ENCODE measurements at places on chromosomes 7 and 10.

GRCh38 chr7:91181949-91182348, 82.3 kb upstream of the FZD1 start:
- DNase-seq: no peak

DNA sequence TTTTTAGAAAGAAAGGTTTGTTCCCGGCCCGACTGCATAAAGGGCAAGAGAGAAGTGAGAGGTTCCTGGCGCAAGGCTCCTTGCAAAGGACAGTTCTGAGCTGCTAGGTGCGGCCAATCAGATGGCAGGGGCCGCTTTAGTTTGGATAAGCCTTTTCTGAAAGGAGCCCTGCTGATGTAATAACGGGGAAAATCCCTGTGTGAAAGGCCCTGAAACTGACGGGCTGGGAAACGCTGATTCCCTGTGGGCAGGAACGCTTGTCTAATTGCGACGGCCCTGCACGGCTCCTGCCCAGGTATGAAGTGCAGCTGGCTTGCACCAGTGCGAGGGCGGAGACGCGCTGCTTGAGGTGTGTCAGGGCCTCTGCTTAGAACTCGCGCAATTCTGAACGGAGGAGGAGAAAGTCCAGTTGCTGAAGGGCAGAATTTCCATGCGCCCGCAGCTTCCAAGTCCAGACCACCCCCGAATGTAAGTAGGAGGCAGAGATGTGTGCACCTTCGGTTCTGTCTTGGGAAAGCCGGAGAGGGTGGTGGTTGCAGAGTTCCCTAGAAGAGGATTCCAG, 30.5 kb downstream of the TACC2 start:
- no peak for DNase-seq

DNA sequence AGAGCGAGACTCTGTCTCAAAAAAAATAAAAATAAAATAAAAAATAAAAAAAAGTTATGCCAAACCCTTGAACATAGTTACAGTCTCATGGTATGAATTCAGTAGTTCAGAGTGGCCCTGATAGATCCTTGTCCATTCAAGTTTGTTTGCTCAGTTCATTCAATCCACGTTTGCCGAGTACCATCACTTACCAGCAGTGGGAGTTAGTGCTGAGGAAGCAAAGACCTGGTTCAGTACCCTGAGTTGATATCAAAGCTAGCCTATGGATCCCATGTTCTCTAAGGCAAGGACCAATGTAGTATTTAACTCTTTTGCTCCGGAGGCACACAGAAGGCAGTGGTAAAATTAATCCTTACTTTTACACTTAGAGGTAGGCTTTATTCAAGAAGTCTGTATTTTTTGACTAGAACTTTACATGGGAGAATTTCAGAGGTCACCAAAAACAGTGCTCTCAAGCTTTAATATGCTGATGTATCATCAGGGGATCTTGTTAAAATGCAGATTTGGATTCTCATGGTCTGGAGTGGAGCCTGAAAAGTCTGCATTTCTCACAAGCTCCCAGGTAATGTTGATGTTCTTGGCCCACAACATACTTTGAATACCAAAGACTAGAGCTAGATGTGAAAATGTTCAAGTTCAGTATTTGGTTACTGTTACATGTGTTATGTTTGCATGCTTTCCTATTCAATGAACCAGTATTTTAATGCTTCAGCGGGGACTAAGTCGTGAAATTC, 38.1 kb upstream of the HBP1 start:
- no peak for DNase-seq

GRCh38 chr7:148898845-148899484, 14.9 kb upstream of the EZH2 start:
- DNase-seq: no peak

DNA sequence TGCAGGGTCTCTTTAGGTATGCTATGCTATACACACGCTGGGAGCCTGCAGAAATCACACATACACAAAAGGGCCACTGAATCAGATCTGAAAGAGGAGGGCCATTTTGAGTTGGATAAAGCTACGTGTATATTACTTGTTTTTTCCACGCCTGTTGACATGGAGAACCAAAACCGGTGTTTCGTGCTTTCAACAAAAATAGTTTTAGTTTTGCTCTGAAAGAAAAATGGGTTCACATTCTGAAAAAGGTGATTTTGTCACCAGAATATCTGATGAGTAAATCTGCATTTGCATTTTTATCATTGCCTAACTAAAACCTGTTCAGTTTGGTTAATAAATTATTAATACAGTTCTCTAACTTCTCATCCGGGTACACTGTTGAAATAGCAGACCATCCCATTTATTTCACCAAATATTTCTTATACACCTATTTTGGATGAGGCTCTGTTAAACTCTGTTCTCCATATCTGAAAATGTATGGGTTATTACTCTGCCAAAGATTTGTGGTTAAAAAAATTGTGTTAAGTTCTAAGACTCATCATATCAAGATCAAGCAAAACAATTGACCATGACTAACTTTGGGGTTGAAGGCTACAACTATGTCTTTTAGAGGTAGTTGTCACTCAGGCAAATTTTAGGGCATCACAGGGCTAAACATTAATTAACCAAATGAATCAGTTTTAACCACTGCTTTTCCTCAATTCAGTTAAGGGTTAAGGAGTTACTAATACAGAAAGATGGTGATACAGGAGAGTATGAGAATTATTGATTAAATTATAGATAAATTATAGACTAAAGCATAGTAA, 101.2 kb upstream of the RPA3 start:
- no peak for DNase-seq

DNA sequence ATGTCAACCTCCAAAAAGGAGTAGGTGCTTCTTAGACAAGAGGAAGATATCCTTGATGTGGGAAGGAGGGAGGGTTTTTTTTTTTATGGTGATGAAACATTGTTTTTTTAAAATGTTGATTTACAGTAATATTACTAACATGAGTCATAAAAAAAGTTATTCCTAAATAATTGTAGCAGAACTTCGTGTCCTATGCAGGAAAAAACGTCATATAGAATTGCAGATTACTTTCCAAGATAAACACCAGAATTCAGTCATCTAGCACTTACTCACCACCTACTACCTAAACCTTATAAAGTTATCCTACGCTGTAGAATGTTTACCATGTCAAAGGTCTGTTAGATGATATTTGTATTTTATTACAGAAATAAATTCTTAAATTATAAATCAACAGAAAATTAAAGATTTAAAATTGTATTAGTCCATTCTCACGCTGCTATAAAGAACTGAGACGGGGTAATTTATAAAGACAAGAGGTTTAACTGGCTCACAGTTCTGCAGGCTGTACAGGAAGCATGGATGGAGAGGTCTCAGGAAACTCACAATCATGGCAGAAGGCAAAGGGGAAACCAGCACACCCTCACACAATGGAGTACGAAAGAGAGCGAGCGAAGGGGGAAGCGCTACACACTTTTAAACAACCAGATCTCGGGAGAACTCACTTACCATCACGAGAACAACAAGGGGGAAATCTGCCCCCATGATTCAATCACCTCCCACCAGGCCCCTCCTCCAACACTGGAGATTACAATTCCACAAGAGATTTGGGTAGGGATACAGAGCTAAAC, 105.2 kb upstream of the NEBL start:
- no peak for DNase-seq

DNA sequence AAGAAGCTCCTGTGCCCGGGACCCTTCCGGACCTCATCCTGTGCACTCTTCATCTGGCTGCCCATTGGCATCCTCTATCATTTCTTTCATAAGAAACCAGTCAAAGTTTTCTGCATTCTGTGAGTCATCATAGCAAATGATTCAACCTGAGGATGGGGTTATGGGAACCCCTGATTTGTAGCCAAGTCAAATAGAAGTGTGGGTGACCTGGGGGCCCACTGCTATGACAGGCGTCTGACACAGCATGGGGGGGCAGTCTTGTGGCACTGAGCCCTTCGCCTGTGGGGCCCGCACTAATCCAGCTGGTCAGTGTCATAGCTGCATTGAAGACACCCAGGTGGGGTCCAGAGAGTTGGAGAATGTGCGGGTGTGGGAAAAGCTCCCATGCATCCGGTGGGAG, 230.4 kb downstream of the USP6NL start:
- DNase-seq: no peak

GRCh38 chr10:28359334-28359733, 56.5 kb upstream of the MPP7 start:
- DNase-seq: no peak

DNA sequence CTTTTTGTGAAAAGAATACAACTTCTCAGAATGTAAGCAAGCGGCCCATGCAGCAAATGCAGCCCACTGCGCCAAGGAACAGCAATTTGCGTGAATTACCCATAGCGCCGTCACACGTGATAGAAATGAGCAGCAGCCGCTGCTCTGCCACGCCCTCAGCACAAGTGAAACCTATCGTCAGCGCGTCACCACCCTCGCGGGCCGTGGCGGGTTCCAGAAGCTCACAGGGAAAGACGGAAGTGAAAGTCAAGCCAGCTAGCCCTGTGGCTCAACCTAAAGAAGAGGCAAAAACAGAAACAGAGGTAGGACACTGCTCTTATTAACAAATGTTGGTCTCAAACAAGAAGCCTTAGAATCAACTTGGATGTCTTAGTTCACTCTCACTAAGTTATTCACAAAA, 70.5 kb downstream of the SHH start:
- no peak for DNase-seq

GRCh38 chr10:58696736-58697135, 184.1 kb downstream of the BICC1 start:
- no peak for DNase-seq

DNA sequence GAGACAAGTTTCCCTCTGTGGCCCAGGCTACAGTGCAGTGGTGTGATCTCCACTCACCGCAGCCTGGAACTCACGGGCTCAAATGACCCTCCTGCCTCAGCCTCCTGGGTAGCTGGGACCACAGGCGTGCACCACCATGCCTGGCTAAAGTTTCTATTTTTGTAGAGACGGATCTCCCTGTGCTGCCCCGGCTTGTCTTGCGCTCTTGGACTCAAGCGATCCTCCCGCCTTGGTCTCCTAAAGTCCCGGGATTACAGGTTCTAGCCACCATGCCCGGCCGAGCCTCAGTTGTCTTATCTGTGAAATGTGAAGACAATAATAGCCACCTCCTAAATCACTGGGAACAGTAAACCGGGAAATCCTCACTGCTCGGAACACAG, 88.1 kb downstream of the FOXL3 start:
- no peak for DNase-seq

GRCh38 chr7:2807845-2808772, 36.0 kb downstream of the GNA12 start:
- no peak for DNase-seq

- DNase-seq: no peak
These were observed 104.3 kb downstream of the CUL2 start for GRCh38 chr10:34985823-34986222.

GRCh38 chr7:24715171-24715570, 42.1 kb downstream of the GSDME start:
- DNase-seq: no peak
